ENCODE measurements at places on chromosomes 5 and 9.

GRCh38 chr5:66777868-66778267, 181.7 kb downstream of the MAST4 start:
- DNase-seq = no peak

DNA sequence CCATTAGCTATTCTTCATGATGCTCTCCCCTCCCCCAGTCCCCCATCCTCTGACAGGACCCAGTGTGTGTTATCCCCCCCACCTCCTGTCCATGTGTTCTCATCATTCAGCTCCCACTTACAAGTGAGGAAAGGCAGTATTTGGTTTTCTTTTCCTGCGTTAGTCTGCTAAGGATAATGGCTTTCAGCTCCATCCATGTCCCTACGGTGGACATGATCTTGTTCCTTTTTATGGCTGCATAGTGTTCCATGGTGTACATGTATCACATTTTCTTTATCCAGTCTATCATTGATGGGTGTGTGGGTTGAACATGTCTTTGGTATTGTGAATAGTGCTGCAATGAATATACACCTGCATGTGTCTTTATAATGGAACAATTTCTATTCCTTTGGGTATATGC, 101.3 kb upstream of the ICE1 start:
- no peak for DNase-seq

GRCh38 chr9:27436234-27436633, 87.9 kb upstream of the IFNK start:
- no peak for DNase-seq

GRCh38 chr9:129383561-129384490, 205.8 kb upstream of the IER5L start:
- no peak for DNase-seq

GRCh38 chr5:149403923-149404745, 25.0 kb upstream of the IL17B start:
- peak; percentile 10 for DNase-seq

GRCh38 chr5:152097128-152097527, 172.5 kb upstream of the GLRA1 start:
- no peak for DNase-seq

- DNase-seq = peak; percentile 3
These were observed 3.5 kb downstream of the IFNA2 start for GRCh38 chr9:21381448-21382339.

DNA sequence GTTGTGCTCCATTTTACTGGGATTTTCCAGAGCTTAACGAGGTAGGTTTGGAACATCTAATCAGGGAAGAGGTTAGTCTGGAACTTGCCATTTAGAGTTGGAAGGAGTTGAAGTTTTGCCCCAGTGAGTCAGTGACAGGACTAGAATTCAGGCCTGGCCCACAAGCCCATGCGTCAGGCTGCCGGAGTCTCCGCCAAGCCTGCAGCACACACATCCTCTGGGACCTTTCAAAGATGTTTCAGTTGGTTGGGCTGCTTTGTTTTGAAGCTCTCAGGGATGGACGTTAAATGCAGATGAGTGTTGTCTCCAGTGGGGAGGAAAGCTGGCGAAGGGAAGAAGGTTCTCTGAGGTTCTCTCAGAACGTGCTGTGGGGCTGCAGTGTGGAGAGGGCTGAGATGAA, 147.0 kb downstream of the PSAT1 start:
- no peak for DNase-seq

- peak; percentile 77 for DNase-seq
These were observed 46.1 kb upstream of the ZBED3 start for GRCh38 chr5:77133061-77133758.

GRCh38 chr5:107532169-107532878, 138.4 kb downstream of the EFNA5 start:
- no peak for DNase-seq

GRCh38 chr5:17401470-17402288, 96.4 kb upstream of the TAF11L2 start:
- DNase-seq = no peak

- DNase-seq = no peak
These were observed 21.0 kb upstream of the C9orf40 start for GRCh38 chr9:74973714-74974113.

- no peak for DNase-seq
These were observed 54.6 kb downstream of the LHFPL2 start for GRCh38 chr5:78594021-78594420.

DNA sequence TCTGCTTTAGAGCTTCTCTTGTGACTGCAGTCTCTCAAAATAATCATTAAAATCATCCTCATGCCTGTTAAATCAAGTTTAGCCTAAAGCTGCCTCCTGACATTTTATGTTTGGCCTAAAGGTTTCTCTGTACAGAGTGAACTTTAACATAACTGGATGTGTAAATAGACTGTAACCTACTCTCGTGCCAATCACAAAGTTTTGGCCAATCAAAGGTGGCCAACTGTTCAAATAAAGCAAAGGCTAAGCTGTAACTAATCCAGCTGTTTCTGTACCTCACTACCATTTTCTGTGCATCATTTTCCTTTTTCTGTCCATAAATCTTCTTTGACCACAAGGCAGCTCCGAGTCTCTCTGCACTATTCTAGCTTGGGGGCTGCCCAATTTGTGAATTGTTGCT, 86.2 kb downstream of the GCNT1 start:
- DNase-seq = no peak

DNA sequence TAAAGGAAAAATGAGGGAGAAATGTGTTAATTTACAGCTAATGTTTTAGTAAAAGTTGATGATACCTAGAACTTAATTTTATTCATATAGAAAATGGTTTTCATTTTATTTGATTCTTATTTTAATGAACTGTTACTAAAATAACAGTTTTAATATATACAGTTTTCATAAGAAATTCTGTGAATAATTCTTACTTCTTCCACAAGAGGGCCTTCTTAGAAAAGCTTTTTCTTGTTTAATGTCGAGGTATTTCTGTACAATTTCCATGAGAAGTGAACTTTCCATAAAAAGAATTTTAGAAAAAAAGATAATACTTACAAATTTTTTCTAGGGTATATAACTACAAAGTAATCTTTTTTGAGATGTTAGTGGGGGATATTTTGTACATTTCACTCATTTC, 73.9 kb downstream of the KLF9 start:
- DNase-seq = peak; percentile 46

- no peak for DNase-seq
These were observed 9.9 kb upstream of the GRHPR start for GRCh38 chr9:37412431-37413151.

GRCh38 chr9:77983320-77983662, 48.3 kb downstream of the GNAQ start:
- DNase-seq = no peak

DNA sequence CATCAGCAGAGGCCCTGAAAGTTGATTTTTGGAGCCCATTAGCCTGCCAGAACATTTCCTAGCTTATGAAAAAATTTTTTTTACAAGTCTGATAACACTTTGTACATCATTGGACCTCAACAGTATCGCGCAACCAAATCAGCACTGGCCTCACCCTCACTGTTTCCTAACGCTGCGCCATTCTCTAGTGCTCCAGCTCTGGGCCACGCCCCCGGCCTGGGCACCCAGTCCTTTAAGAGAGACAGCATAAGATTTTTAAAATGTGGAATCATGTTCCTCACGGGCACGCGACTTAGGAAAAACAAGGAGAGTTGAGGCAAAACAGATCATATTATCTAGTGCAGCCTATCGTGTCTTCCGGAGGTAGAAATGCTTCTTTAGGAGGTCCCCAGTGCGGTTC, 114.5 kb downstream of the BOD1 start:
- DNase-seq = no peak

- no peak for DNase-seq
These were observed 37.6 kb downstream of the LRSAM1 start for GRCh38 chr9:127488946-127489345.

DNA sequence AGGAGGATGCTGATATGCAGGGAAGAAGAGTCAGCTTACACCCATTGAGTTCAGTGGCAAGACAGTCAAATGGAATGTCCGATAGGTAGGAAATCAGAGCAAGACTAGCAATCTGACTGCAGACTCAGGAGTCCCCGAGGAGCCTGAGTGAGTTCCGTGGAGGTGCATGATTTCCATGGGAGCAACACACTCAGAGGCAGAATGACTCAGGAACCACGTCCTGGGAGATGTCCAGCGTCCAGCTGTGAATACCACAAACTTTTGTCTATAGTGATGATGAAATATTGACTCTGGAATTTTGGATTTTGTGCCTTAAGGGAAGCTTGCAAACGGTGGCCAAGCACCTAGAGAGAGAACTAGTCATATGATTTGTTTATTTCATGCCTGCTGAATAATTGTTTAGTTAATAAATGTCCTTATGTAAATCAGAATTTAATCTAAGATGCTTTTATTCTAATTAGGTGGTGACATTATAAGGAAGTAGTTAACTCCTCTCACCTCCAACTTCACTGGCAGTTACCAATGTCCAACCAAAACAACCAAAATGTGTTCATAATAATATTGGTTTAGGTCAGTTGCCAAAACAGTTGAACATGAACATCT, 100.4 kb downstream of the PDE4D start:
- no peak for DNase-seq

GRCh38 chr9:86135371-86135770, 36.0 kb upstream of the GOLM1 start:
- no peak for DNase-seq

DNA sequence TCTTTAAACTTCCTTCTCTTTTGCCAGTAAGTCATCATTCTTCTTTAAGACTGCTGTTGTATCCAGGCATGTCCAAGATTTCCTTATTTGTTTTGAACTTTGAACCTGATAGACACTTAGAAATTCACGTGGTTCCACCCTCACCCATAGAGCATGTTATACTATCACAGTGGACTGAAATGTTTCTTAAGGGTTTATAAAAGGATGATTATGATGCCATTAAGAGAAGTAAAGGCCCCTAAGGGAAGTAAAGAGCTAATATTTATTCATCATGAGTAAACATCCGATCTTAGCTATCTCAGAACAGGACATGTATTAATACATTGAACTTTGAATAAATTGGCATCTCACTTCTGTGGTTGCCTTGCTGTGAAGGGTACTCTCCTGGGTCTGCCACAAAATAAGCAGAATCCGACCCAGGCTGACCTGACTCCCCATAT, 49.8 kb downstream of the PRKACG start:
- DNase-seq = peak; percentile 82

GRCh38 chr9:128635266-128636023, 21.2 kb downstream of the DYNC2I2 start:
- peak; percentile 78 for DNase-seq

DNA sequence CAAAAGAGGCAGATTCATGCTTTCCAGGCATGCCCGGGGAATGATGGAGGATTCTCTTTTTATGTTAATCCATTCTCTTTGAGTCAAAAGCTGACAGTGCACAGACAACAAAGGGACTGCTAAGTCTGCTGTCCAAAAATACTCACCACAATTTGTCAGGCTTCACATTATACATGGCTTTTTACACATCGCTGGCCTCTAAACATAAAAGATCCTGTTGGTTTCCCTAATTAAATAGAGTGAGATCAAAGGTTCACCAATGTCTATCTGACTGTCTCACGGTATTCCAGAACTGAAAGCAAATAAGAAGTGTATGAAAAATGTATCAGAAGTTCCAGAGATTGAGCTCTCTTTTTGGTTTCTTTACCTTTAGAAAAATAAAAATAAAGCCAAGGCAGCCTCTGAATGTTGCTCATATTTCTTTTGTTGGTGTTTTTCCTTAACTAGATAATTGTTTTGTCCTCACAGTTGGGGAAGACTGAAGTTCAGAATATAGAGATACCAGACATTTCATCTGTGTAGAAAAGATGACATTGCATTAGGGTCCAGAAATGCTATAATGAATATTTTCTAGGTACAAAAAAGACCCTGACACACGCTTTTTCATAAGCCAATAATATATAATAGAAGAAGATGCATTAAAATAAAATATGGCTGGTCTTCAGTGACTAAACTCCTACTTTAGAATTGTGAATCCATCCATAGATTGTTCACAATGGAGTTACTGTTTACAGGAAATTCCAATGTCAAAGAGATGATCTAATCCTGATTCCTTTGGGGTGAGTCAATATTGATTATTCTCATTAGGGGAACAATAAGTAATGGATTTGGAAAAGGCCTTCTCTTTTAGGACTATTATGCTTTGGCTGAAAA, 688.2 kb upstream of the CDH6 start:
- DNase-seq = peak; percentile 58

DNA sequence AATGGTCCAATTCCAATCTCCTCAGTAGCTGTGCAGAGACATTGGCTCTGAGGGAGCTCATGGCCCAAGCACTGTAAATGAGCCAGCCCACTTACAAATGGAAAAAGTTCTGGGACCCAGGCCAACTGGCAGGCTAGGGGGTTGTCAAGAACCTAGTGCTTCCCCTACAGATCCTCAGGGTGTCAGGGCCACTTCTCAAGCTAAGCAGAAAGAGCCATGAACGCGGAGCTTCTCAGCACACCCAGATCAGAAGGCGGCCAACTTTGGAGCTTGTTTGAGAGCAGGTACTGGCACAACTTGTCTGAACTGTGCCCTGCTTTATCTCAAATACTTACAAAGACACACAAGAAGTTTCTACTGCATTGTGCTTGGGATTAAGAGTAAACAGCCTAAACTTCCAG, 17.5 kb downstream of the TLE1 start:
- no peak for DNase-seq

GRCh38 chr9:70407081-70407503, 7.4 kb downstream of the KLF9 start:
- peak; percentile 95 for DNase-seq

DNA sequence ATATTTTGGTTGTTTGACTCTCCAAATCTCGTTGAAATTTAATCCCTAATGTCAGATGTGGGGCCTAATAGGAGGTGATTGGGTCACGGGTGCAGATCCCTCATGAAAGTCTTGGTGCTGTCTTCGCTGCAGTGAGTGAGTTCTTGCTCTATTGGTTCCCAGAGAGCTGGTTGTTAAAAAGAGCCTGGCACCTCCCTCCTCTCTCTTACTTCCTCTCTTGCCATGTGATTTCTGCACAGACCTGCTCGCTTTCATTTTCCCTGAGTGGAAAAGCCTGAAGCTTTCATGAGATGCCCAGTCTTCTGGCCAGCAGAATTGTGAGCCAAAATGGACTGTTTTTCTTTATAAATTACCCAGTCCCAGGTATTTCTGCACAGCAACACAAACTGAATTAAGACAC, 221.6 kb downstream of the MAT2B start:
- no peak for DNase-seq

- no peak for DNase-seq
These were observed 25.4 kb downstream of the HMHB1 start for GRCh38 chr5:143837306-143837848.
